ENCODE measurements at places on chromosomes 7 and 10. TPM values are rescaled to one million over a fixed set of nuclear protein-coding genes. Genes with fewer than 3 reads are reported as not detected.
A peak's percentile ranks its signal among the peaks of the same experiment; 100 is the strongest.

DENND2A gene
- total RNA-seq, result 0.95 TPM

DNA sequence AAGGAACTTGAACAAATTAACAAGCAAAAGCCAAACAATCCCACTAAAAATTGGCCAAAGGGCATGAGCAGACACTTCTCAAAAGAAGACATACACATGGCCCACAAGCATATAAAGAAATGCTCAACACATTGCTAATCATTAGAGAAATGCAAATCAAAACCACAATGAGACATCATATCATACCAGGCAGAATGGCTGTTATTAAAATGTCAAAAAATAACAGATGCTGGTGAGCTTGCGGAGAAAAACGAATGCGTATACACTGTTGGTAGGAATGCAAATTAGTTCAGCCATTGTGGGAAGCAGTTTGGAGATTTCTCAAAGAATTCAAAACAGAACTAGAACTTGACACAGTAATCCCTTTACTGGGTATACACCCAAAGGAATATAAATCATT lies 311.7 kb upstream of the HPS1 start:
- H3K27ac ChIP-seq, result no peak overlapping the region
- H3K36me3 ChIP-seq, result no peaks in the 10 kb centered on the region
- H3K4me3 ChIP-seq, result no peak overlapping the region
- no peak for DNase-seq
- H3K27me3 ChIP-seq, result no peaks in the 10 kb centered on the region
- no peaks in the 10 kb centered on the region for H3K4me1 ChIP-seq

DNA sequence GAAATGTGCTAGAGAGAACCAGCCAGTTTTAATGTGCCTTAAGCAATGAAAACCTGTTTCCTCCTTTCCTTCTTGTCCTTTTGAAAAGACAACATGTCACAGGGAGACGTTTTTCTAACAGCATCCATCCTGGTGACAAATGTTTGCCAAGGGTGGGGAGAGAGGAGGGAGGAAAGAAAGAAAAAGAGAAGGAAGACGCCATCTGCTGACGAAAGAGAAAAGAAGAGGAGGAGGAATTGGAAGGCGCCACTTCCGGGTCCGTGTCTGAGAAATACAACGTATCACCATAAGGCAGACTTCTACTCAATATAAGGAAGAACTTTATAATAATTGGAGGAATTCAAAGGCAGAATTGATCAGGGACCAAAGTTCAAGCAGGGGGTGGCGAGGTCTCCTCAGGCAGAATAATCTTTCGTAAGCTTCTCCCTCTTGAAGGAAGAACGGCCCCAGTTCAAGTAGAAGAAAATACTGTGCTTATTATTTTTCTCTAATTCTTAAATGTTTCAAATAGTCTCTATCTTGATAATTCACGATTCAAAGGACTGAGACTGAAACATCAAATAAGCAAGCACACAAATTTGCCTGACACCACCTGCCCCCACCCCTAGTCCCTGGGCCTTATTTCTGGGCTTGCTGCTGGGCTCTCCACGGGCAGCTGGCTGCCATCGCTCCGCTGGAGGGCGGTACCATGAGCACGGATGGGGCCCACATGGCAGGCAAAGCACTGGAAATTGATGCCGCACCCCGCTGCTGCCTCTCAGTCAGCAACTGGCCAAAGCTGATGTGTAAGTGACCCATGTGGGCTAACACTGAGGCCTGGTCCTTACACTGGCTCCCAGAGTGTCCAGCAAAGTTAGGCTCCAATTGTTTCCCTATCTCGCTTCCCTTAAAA lies 273.7 kb upstream of the KLF14 start:
- no peak overlapping the region for H3K4me3 ChIP-seq
- peak overlapping the region; percentile 18 for H3K27ac ChIP-seq
- peak; percentile 81 for DNase-seq
- H3K36me3 ChIP-seq, result no peaks in the 10 kb centered on the region

DNA sequence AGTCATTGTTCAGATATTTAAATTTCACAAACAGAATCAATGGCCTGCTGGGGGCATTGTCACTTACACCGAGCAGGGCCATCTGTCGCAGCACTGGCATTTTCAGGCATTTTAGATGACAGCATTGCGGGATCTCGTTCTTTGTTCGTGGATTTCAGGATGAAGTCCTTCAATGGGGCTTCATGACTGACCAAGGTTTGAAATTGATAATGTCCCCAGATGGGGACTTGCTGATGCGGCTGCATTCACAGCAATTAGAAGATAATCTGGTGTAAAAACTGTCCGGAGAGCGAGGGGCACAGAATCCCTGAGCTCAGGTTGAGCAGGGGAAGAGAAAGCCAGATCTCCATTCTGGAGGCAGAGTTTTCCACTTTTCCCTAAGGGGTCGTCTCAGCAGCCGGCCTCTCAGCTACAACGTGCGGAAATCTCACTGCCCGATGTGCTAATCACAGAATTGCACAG lies 1.9 kb upstream of the C7orf33 start:
- no peaks in the 10 kb centered on the region for H3K36me3 ChIP-seq
- H3K4me1 ChIP-seq, result no peaks in the 10 kb centered on the region
- H3K4me3 ChIP-seq, result no peak overlapping the region
- H3K27ac ChIP-seq, result no peak overlapping the region

- H3K4me3 ChIP-seq, result no peak overlapping the region
- H3K27ac ChIP-seq, result no peak overlapping the region
- no peak for DNase-seq
- H3K4me1 ChIP-seq, result peaks cover 13% of the 10 kb centered on the region
These were observed 138.4 kb upstream of the TNS3 start for GRCh38 chr7:47720141-47720906.

- no peaks in the 10 kb centered on the region for H3K4me1 ChIP-seq
- no peak overlapping the region for H3K4me3 ChIP-seq
- H3K36me3 ChIP-seq, result no peaks in the 10 kb centered on the region
- H3K27me3 ChIP-seq, result no peaks in the 10 kb centered on the region
- no peak for DNase-seq
These were observed 14.0 kb upstream of the RALA start for GRCh38 chr7:39609113-39609934.

DNA sequence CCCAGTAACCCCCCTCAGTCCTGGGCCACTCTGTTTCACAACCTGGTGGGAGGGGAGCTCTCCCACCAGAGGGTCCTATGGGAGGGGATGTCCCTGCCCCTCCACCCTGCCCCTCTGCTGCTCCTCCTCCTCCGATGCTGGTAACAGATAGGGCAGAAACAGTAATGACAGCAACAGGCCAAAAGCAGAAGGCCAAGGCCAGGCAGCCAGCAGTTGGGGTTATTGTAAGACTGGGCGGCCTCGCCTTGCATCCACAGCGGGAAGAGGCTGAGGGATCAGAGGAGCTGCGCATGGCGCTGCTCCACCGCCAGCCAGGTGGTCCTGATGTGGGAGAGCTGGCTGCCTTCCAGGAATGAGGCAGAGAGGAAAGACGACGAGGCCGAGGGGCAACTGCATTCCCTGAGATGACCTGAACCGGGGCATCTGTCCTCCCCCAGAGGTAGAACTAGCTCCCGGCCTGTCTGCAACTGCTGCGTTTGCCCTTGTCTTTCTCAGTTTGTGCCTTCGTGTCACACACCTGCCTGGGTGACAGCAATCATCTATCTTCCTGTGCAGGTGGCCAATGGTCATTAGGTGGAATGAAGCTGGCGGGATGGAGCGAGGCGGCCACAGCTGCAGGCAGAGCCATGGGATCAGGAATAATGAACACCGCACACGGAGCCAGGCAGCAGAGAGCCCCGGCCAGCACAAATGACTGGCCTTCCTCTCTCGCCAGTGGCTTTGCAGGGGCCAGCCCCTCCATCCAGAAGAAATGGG lies 54.0 kb upstream of the CACUL1 start:
- no peaks in the 10 kb centered on the region for H3K36me3 ChIP-seq
- H3K27me3 ChIP-seq, result no peaks in the 10 kb centered on the region
- no peak overlapping the region for H3K4me3 ChIP-seq
- H3K27ac ChIP-seq, result no peak overlapping the region
